CD4-positive, alpha-beta T cell treated with Interleukin-10 for 1 hour (primary cell): ENCODE measurements at places on chromosomes 12 and 14.

- peak; percentile 50 for DNase-seq
Measured at GRCh38 chr14:64502456-64502855, 1.2 kb downstream of the ZBTB25 start.

DNA sequence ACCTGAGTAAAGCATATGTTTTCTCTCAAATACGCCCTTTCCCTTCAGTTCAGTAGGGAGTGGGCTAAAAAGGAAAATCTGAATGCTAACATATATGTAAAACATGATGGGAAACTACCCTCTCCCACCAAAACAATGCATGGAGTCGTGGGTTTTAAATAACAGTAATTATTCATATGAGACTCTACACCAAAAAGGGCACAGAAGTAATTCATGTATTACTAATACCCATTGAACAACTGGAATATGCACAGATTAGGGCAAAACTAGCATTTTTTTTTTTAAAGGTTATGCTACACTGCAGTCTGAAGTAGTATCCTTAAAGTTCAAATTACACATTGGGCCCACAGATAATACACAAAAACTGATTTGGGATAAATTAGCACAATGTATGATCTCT, 8.1 kb upstream of the ARID2 start:
- no peak for DNase-seq

- peak; percentile 14 for DNase-seq
Measured at GRCh38 chr12:89160716-89161123, 191.6 kb downstream of the DUSP6 start.

GRCh38 chr14:102046337-102047278, 40.2 kb downstream of the HSP90AA1 start:
- peak; percentile 28 for DNase-seq

GRCh38 chr12:132572106-132572505, 38.3 kb downstream of the LRCOL1 start:
- no peak for DNase-seq

DNA sequence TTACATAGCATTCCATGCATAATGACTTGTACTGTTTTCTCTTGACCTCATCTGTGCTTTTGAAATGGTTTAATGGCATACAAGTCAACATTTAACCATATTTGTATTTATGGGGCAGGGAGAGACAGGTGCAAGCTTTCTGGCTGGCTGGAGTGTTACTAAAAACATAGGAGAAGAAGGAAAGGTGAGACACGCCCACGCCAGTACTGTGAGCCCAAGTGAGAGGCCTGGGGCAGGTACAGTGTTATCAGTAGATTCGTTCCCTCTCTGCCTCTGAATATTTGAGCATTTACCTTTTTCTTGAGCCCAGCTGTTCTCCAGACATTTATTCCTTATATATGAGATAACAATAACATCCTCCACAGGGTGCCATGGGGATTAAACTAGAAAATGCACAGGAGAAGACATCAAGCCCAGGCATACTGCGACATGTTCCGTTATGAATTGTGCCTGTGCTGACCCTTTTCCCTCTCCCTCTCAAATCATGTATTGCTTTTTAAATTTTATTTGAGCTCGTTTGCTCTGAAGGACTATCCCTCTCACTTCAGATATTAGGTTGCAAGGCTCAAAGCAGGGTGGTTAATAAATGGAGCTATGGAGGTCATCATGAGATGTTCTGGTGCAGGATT, 34.6 kb upstream of the TUBA1C start:
- no peak for DNase-seq

DNA sequence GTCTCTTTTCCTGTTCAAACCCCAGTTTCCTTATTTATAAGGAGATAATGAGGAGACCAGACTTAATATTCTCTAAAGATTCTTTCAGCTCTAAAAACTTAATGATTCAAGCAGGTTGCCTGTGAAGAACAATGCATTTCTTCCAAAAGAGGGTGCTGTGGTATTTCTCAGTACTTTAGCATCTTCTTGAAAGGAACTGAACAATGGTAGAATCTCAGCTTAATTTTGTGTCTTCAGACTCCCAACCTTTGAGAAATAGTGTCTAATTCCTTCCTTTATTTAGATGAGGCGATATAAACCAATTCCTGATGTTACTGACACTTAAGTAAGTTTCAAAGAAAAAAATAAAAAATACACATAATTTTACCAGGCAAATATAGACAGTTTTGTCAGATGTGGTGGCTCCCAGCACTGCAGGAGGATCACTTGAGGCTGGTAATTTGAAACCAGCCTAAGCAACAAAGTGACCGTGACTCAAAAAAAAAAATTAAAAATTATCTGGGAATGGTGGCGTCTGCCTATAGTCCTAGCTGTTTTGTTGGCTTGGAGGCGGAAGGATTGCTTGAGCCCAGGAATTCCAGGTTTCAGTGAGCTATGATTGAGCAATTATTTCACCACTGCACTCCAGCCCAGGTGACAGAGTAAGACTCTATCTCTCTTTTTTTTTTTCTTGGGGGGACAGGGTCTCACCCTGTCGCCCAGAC, 76.9 kb upstream of the PSMA6 start:
- peak; percentile 46 for DNase-seq

GRCh38 chr12:92550661-92551060, 152.1 kb upstream of the PLEKHG7 start:
- DNase-seq = no peak

- no peak for DNase-seq
Measured at GRCh38 chr14:59221568-59221967, 33.1 kb downstream of the DAAM1 start.

GRCh38 chr12:28110329-28110728, 79.9 kb upstream of the CCDC91 start:
- DNase-seq = peak; percentile 8

- DNase-seq = no peak
Measured at GRCh38 chr12:121618659-121619233, 7.6 kb upstream of the ORAI1 start.

DNA sequence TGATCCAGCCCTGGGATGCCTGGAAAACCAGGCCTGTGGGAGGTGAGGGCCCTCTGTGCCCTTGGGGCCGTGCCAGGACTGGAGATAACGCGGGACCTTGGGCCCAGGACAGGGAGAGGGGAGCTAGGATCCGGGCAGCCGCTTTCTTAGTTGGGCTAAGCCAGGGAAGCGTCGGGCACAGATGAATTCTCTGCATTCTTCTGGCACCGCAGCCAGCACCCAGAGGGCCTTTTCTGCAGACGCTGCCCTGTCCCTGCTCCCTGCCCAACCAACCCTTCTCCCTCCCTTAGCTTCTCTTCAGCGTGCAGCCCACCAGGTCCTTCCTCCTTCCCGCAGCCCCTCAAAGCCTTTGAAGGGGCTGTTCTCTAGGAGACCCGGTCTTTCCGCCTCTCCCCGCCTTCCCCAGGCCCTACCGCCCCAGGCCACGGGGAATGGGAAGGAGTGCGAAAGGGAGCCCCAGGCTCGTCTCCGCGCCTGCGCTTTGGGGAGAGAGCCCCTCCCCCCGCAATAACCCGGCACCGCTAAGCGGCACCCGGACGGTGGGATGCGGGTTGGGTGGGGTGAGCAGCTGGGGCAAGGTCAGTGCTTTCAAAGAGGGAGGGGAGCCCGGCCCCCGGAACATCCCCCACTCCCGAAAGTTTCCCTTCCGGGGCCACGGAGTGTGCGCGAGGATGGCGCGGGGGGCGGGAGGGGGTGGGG, 663 bp downstream of the NCKAP5L start:
- DNase-seq = peak; percentile 53

DNA sequence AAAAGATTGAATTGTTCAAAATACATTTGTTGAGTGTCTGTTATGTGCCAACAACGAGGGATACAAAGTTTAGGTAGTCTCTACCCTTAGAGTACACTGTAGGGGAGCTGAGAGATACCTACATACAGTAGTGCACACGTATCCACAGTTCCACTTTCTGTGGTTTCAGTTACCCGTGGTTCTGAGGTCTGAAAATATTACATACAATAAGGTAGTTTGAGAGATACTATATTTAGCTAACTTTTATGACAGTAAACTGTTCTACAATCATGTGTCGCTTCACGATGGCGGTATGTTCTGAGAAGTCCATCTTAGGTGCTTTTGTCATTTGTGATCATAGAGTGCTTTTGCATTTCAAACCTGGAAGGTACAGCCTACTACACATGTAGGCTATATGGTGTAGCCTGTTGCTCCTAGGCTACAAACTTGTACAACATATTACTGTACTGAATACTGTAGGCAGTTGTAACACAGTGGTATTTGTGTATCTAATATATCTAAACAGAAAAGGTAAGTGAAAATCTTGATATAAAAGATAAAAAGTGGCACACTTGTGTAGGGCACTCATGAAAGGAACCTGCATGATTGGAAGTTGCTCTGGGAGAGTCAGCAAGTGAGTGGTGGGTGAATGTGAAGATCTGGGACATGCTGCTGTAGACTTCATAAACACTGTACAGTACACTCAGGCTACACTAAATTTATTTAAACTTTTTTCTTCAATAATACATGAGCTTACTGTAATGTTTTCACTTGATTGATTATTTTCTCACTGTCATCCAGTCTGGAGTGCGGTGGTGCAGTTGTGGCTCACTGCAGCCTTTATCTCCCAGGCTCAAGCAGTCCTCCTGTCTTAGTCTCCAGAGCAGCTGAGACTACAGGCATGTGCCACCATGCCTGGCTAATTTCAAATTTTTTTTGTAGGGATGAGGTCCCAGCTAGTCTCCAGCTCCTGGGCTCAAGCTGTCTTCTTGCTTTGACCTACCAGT, 4.0 kb downstream of the CPSF6 start:
- peak; percentile 17 for DNase-seq

DNA sequence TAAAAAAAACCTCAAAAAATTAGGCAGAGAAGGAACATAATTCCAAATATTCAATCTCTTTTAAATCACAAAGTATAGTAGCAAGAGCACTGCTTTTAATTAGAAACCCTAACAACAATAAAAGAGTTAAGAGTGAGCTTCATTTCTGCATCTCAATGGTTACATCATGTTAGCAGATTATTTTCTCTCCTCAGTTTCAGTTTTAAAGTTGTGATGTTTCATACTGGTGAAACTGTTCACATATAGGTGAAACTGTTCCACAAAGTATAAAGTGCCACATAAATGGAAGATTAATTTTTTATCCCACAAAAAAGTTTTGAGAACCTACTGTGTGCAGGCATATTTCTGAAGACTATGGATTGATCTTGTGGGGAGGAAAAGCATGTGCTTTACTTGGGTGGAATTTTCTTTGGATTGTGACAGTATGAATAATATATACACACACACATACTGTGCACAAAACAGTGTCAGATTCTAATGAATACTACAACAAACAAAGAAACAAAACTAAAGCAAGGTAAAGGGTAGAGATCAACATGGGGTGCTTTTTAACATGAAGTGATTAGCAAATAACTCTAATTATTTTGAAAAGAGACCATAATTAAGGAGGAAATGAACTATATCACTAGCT, 17.1 kb downstream of the LUM start:
- DNase-seq = no peak

GRCh38 chr12:105212438-105212837, 23.5 kb downstream of the APPL2 start:
- no peak for DNase-seq

GRCh38 chr14:96519970-96520369, 17.8 kb downstream of the PAPOLA start:
- DNase-seq = no peak

- no peak for DNase-seq
Measured at GRCh38 chr12:132388379-132389015, 59.1 kb upstream of the GALNT9 start.

DNA sequence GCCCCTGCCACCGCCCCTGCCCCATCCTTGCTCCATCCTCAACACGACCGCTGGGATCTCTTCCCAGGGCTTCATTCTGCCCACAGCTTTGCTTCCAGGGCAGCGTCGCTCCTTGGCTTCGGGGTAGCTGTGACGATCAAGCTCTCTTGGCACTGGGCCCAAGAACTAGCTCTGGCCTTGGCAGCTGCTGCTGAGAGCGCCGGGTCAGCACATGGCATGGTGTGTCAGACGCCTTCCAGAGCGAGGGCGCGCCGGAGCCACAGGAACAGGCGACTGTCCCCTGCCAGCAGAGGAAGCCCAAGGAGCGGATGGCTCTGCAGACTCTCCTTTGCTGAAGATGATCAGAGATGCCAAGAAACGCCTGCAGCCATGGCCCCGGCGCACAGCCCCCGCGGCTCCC, 15.9 kb downstream of the RAB35 start:
- DNase-seq = no peak

DNA sequence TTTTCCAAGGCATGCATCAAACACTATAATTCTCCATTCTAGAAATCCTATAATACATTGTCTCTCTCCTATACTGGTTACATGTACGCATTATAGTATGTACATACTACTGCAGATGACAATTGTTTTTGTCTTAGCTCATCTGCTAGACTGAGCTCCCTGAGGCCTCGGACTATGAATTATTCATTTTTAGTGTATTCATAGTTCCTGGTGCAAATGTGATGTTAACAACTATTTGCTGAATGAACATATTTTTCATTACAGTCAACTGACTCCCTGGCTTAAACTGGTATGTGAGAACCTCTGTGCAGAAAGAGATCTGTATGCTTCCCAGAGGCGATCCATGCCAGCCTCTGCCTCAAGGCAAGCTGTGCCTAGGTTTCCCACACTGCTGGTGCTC, 91.8 kb upstream of the PARP11 start:
- DNase-seq = no peak

- no peak for DNase-seq
Measured at GRCh38 chr14:31950764-31951637, 126.1 kb upstream of the ARHGAP5 start.

DNA sequence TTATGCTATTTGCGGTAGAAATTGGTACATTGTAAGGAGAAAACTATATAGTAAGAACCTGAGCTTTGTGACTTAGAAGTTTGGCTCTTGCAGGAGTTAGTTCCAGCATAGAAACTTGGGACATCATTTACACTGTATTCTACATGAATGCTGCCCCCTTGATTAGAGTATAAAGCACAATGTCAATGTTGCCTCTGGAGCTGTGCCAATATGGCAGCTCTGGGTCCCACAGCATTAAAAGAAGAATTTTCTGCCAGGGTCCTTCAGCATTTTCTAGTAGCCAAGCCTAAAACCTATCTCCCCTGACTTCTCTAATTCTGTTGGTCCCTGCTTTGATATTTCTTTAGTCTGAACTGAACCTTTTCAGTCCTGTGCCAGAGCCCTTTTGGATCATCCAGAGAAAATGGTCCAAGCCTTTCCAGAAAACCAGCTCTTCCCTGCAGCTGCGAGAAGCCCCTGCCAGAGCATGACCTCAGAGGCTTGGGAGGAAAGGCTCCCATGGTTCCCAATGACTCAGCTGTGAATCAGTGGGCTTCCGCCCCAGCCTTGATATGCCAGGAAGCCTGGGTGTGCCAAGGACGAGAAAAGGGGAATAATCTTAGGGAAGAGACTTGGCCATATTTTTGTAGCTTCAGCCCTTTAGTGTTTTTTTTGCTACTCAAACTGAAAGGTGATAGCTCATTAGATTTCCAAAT, 43.2 kb downstream of the PLEKHG7 start:
- DNase-seq = no peak

DNA sequence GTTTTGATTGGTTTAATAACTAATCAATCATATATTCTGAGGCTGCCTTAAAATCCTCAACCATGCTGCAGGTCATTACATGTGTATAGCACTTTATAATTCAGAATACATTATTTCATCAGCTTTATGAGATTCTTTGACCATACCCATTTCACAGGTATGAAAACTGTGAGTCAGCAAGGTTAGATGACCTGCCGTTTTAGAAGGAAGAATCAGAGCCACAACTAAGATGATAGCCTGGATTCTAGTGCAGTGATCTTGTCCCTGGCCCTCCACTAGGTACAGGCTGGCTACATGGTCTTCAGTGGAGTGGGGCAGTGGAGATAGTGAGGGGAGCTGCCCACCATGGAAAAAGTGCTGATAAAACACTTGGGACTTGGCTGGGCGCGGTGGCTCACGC, 154.4 kb upstream of the MAX start:
- no peak for DNase-seq

GRCh38 chr12:92139634-92140150, 6.0 kb downstream of the BTG1 start:
- peak; percentile 30 for DNase-seq
